ENCODE measurements at places on chromosomes 3 and 15.

DNA sequence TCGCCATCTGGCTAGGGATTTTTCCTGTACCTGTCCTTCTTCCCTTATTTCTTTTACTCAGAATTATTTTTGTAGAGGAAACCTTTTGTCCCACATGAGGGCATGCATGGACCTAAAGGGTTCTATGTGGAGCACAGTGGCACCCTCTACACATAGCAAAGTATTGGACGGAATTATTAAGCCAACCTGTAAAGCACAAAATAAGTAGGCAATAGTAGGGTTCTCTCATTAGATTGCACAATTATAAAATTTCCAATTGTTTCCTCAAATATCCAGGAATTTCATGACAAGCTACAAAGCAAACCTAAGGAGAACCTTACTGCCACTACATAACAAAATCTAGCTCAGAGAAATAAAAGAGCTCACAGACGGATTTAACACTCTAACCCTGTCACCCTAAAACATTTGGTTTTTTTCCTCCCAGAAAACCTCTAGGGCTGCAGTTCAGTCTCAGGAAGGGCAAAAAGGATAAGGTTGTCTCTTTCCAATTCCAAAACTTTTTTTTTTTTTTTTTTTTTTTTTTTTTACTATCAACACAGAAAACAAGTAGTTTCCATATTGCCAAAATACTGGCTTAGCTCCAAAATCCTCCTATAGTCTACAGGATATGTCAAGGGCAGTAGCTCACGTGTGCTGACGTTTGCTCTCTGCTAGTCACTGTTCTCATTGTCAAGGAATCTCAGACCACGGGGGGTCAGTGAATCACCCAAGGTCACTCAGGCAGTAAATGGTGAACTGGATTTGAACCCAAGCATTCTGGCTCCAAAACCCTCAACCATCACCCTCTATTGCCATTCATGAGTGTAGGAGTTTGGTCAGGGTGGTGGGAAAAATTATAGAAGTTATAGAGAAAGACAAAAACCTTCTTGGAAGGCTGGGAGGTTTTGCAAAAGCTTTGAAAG lies 52.3 kb downstream of the NCEH1 start:
- peak; percentile 29 for DNase-seq

DNA sequence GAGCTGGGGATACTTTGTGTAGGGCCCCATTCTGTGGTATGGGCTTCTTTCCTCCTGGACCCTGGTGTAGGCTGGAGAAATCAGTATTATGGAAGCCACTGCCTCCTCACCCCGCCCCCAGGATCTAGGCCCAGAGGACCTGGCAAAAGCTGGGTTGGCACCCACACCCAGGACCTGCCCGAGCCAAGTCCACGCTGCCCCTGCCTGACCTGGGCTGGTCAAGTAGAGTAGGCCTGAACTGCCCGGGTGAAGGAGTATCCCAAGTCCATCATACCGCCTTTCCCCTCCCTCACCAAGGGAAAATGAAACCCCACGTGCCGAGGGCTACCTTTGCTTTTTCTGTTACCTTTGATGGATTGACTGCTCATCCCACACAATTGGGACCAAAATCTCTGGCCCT lies 37.7 kb upstream of the TRAK1 start:
- DNase-seq = peak; percentile 9

DNA sequence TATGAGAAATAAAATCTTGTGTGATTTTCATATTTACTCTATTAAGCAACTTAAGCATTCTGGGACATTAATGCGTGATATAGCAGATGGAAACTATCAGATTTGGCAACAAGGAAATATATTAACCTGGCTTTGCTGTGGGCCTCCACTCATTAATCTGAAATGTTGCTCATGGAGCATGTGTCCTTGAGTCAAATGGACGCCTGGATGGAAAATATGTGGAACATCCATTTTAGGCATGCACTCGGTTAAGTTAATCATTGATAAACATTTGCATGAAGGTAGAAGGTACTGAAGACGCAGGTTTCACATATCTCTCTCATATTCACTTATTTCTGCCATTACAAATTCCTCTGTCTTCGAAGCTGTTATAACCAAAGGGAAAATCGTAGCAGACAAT lies 246.1 kb downstream of the NR2F2 start:
- DNase-seq = no peak

GRCh38 chr3:152825566-152825965 lies 9.4 kb upstream of the P2RY1 start:
- DNase-seq = no peak

Data from hepatocyte (in vitro differentiated cells).